Activated CD8-positive, alpha-beta memory T cell treated with anti-CD3 and anti-CD28 coated beads for 1 hour (primary cell): ENCODE measurements at places on chromosomes 6 and 20.

GRCh38 chr6:29552512-29553051 is 7.0 kb downstream of the UBD start:
- no peak for DNase-seq

- no peak for DNase-seq
Observed at GRCh38 chr6:141521440-141521839, 611.3 kb upstream of the GJE1 start.

DNA sequence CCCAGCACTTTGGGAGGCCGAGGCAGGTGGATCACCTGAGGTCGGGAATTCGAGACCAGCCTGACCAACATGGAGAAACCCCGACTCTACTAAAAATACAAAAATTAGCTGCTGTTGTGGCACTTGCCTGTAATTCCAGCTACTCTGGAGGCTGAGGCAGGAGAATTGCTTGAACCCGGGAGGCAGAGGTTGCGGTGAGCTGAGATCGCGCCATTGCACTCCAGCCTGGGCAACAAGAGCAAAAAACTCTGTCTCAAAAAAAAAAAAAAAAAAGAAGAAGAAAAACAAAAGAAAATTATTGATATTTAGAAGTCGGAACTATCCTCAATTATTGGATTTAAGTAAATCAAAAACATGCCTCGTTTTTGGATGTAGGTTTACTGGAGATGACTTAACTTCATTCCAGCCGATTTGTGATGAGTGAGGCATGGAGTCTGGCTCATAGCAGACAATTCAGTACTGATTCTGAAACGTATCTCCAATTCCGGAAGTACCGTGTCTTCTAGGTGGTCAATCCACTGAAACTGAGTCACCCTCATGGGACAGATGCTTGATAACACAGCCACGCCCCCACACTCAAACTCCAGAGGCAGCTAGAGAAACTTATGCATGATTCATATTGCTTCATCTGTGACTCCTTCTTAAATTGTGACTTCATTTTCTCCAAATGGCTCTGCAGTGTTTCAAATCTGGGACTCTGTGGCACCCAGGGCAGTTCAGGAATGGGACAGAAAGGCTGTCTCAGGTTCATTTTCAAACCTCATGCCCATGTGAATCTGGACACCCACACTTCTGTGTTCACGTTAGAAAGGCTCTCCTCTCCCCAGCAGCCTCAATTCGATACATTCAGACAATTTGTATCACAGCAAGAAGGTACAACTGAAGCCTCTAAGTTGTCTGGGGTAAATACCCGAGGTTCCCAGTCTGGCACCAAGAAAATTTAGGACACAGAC is 110.4 kb upstream of the ARMC2 start:
- no peak for DNase-seq

DNA sequence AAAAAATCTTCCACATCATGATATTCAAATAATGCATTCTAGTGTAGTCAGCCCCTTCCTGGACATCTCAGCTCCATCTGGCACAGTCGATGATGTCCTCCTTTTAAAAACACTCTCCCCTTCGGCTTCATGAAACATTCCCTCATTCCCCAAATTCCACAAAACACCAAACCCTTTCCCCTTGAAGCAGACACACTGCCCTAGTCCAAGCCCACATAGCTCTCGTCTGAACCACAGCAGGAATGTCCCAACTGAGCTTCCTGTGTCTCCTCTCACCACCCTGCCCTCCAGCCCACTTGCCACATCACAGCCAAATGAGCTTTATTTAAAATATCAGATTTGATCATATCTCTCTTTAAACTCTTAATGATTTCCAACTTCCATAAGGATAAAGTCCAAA is 106.4 kb upstream of the CARMIL1 start:
- no peak for DNase-seq

GRCh38 chr6:72916906-72917305 is 295.0 kb downstream of the KCNQ5 start:
- no peak for DNase-seq

DNA sequence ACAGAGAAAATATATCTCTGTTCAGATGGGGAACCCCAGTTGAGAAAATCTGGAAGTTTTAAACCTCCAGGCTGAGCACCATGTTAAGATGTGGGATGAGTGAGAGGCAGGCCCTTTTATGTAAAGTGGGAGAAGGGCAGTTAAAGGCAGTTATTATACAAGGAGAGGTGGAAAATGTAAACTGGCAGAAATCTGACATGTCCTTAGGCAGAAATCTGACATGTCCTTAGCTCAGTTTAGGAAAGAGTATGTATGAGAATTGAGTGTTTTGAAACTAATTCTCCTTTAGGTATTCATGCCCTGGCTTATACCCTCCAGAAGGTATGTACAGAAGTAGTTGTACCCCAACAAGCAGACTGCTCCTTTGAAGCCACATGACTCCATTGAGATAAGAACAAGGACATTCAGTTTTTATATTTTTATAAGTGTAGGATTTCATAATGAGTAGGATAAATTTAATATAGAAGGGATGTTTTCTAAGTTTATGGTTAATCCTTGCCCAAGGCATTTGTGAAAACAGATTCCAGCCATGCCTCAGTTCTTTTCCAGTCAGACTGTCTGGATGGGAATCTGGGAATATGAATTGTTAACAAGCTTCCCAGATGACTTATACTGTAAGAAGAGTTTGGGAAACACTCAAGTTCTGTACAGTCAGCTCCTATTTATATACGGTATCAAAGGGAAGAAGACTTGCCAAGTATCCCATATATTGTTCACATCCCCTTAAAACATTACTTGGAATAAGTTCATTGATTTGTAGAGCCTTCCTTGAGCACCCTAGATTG is 87.7 kb downstream of the SCAND1 start:
- no peak for DNase-seq

- no peak for DNase-seq
Observed at GRCh38 chr6:51533962-51534361, 553.5 kb downstream of the PKHD1 start.

DNA sequence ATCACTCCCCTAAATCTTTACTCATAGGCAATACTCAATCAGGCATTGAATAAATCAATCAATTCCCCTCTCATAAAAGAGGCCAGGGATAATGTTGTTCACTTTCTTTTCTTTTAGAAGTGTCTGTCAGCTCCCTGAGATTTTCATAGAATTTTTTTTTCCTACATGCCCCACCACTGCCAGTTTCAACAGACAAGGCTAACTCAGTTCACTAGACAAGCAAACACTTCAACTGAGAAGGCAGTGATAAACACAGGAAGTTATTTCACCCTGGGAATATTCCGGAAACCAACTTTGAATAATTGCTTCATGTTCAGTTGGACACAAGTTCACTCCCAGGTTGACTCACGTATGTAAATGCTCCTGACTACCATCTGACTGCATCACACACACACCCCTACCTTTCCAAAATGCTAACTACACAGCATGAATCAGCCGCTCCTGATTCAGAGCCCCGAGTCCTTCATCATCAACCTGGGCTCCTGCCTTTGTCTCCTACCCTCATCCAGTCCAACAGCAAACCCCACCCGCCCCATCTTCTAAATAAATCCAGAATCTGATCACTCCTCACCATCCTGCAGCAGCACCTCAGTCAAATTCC is 143.9 kb downstream of the BCAS1 start:
- no peak for DNase-seq

DNA sequence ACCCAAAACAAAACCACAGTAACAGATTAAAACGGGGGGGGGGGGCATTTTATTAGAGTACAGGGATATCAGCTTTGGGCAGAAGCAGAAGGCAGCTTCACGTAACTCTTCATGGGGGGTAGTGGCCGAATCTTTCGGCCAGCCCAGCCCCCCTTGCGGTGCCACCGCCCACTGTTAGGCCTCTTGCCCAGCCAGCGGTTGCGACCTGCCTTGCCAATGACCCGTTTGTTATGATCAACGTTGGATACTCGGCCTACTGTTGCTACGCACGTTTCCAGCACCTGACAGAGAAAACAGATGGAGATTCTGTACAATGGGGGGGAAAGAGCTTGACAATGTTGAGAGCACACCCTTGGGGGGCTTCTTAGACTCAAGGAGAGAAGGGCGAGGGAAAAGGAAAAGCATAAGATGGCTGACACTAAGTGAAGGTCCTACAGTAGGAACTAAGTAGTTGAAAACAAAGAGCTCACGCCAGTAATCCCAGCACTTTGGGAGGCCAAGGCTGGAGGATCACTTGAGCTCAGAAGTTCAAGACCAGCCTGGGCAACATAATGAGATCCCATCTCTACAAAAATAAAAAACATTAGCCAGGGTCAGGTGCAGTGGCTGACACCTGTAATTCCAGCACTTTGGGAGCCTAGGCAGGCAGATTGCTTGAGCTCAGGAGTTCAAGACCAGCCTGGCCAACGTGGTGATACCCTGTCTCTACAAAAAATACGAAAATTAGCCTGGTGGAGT is 724 bp upstream of the CUL7 start:
- DNase-seq, result no peak

- no peak for DNase-seq
Observed at GRCh38 chr20:13202565-13202964, 18.5 kb upstream of the ISM1 start.

GRCh38 chr6:150363733-150364132 is 5.1 kb upstream of the IYD start:
- no peak for DNase-seq

- DNase-seq, result no peak
Observed at GRCh38 chr6:143457563-143458359, 7.2 kb downstream of the PEX3 start.

DNA sequence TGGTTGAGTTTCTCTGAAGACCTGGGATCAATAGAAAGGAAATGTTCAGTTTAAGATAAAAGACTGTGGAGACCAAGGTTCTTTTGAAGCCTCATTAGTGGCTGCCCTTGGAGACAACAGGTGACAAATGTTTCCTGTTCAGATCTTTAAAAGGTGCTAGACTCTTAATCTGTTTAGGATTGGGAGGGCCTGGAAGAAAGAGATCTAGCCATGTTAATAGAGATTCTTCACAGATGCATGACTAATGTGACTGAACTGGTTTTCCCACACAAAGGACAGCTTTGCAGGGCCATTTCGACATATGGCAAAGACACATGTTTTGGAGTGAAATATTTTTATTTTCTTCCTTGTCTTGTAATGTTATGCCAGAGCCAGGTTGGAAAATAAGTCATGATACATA is 82.2 kb downstream of the WDR27 start:
- DNase-seq, result no peak

DNA sequence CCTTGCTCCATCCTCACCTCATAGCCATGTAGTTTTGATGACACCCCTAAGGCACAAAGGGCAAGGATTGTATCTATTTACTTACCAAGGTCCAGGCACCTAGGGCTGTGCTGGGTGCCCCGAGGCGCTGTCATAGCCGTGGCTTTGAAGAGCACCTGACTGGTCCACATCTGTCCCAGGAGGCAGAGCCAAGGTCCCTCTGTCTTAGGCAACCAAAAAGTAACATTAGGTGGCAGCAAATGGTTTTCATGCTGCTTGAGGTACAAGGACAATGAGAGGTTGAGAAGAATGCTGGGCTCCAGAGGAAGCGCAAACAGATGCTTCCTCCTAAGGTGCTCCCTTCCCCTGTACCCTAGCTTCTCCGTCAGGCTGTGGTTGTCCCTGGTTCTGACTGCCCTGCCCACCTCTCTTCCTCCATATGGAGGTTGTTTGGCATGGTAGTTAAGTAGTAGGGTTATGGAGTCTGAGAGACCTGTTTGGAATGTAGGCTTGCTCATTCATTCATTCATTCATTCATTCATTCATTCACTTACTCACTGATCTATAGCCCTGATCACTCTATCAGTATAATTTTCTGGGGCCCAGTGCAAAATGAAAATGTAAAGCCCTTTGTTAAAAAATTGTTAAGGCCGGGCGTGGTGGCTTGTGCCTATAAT is 3.0 kb upstream of the UQCC2 start:
- no peak for DNase-seq

GRCh38 chr6:158043586-158044524 is 62.2 kb downstream of the SYNJ2 start:
- DNase-seq, result no peak

GRCh38 chr6:142242269-142242668 is 59.5 kb upstream of the ADGRG6 start:
- DNase-seq, result no peak

- no peak for DNase-seq
Observed at GRCh38 chr20:4925842-4926530, 75.3 kb downstream of the SLC23A2 start.

GRCh38 chr20:36544134-36545018 is 3.1 kb downstream of the MYL9 start:
- DNase-seq, result no peak

- no peak for DNase-seq
Observed at GRCh38 chr6:134166511-134167261, 114.3 kb upstream of the SLC2A12 start.

- no peak for DNase-seq
Observed at GRCh38 chr6:168507297-168507696, 66.3 kb downstream of the SMOC2 start.

GRCh38 chr6:95802978-95803377 is 212.8 kb upstream of the FUT9 start:
- DNase-seq, result no peak

- no peak for DNase-seq
Observed at GRCh38 chr6:35034411-35035191, 106.5 kb downstream of the TCP11 start.

GRCh38 chr6:130517444-130517931 is 151.7 kb downstream of the TMEM200A start:
- DNase-seq, result no peak

- DNase-seq, result no peak
Observed at GRCh38 chr6:42306439-42307140, 88.9 kb upstream of the MRPS10 start.

DNA sequence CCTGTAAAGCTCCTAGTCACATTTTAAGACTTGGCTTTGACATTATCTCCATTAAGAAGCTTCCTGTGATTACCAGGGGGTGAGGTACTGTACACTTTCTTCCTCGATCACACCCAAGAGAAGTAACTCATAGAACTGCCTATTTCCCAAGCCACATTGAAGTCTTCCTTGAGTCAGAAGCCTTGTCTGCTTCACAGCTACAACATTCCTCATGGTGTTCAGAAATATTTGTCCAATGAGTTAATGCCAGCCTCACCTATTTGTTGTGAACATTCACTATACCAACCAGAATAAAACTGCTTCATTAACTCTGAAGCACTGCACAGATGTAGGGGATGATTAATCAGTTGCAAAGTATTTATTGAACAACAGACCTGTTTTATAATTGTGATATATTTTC is 622.3 kb downstream of the PTPRT start:
- DNase-seq, result no peak

DNA sequence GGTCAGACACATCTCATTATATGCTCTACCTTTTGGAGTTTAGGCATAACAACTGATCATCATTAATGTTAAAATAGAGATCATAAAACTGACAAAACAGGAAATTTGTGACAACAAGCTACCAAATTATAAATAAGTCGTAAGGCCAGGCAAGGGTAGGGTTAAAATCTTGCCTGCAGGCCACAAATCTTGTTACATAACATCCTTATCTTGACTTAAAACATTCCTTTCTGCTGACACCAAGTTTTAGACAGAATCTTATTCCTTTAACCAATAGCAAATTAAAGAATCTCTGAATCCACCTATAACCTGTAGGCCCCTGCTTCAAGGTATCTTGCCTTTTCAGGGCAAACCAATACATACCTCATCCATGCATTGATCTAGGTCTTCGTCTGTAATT is 32.5 kb upstream of the NKAIN2 start:
- DNase-seq, result no peak

GRCh38 chr6:159390381-159390780 is 221.2 kb downstream of the FNDC1 start:
- no peak for DNase-seq

GRCh38 chr6:108846628-108847027 is 1.6 kb upstream of the ARMC2 start:
- DNase-seq, result no peak
